ENCODE measurements at places on chromosomes 12 and 14. TPM values are rescaled to one million over a fixed set of nuclear protein-coding genes. Genes with fewer than 3 reads are reported as not detected.

GRCh38 chr12:69484428-69484827 lies 14.2 kb downstream of the FRS2 start:
- DNase-seq = no peak

Gene GLT8D2
- 6.3 TPM for total RNA-seq

- no peak for DNase-seq
Measured at GRCh38 chr14:93829839-93830481, 41.7 kb upstream of the PRIMA1 start.

GRCh38 chr12:25743679-25744215 lies 190.7 kb upstream of the LMNTD1 start:
- no peak for DNase-seq

Gene ZNF219
- 80.6 TPM for total RNA-seq
